ENCODE measurements at places on chromosomes 13 and 19.
A peak's percentile ranks its signal among the peaks of the same experiment; 100 is the strongest.

DNA sequence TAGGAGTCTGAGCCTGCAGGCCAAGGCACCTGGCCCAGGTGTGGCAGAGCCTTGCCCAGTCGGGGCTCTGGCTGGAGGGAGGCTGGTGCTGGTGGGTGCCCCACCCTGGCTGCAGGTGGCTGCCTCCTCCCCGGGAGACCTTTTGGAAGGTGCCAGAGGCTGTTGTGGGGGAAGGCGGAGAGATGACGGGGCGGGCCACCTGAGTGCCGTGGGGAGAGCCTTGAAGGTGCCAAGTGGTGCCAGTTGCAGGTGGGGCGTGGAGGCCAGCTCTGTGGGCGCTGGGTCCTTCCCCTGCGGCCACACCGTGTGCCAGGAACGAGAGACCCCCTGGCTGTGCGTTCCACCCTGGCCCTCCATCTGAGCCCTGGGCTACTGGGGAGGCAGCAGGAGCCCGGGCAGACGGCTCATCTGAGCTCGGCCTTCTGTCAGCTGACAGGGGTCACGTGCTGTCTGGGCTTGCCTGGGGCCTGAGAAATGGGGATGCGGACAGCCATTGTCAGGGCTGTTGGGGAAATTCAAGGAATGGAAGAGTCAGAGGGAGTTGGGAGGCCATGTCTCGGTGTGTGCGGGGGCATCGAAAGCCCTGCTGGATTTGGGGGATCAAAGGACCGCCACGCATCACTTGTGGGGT is 20.9 kb downstream of the CEBPA start:
- no peak for DNase-seq

- DNase-seq, result no peak
Measured at GRCh38 chr13:97327086-97327485, 105.0 kb downstream of the MBNL2 start.

GRCh38 chr13:113769106-113769505 is 10.1 kb downstream of the TMEM255B start:
- DNase-seq, result no peak

DNA sequence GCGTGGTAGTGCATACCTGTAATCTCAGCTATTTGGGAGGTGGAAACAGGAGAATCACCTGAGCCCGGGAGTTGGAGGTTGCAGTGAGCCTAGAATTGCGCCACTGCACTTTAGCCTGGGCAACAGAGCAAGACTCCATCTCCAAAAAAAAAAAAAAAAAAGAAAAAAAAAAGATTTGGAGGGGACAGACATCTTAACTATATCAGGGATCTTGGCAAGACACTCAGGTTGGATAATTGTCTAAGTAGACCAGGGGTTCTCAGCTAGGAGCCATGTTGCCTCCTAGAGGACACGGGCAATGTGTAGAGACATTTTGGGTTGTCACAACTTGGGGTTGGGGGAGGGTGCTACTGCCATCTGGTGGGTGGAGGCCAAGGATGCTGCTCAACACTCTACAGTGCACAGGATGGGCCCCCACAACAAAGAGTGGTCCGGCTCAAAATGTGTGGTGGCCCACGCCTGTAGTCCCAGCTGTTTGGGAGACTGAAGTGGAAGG is 1.9 kb upstream of the ZNF580 start:
- DNase-seq, result peak; percentile 81

GRCh38 chr13:79946556-79946955 is 394.4 kb downstream of the SPRY2 start:
- no peak for DNase-seq

GRCh38 chr13:62875118-62875640 is 1459.5 kb upstream of the PCDH20 start:
- no peak for DNase-seq

GRCh38 chr13:30074955-30075614 is 224.7 kb upstream of the UBL3 start:
- no peak for DNase-seq

- no peak for DNase-seq
Measured at GRCh38 chr19:11504502-11505031, 1.1 kb downstream of the ZNF653 start.
